ENCODE measurements at places on chromosomes 5 and 9.
A peak's percentile ranks its signal among the peaks of the same experiment; 100 is the strongest.

DNA sequence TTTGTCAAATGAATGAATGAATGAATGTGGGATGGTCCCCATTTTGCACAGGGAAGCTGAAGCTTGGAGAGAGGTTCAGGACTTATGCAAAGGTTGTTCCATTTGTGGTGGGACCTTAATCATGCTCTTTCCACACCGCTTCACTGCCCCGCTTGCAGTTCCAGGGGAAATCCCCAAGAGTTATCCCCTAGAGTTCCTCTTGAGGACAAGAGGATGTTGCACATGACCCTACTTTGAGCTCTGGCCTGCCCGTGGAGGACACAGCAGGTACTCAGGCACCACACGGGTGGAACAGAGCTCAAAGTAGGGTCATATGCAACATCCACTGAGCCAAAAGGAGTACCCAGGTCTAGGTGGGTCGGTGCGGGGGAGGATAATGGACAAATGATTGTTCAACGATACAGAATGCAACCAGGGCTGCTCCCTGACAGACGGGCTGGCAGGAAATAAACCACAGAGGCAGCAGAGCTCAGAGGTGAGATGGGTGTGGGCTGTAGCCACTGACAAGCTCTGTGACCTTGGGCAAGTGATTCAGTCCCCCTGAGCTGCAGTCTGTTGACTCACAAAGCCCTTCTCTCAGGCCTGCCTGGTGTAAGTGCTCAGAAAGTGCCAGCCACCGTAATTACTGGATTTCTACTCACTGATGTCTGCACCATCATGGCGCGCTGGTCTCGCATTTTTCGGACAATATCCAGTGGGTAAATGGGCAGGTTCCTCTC is 60.3 kb upstream of the EPB41L4B start:
- no peak for DNase-seq

DNA sequence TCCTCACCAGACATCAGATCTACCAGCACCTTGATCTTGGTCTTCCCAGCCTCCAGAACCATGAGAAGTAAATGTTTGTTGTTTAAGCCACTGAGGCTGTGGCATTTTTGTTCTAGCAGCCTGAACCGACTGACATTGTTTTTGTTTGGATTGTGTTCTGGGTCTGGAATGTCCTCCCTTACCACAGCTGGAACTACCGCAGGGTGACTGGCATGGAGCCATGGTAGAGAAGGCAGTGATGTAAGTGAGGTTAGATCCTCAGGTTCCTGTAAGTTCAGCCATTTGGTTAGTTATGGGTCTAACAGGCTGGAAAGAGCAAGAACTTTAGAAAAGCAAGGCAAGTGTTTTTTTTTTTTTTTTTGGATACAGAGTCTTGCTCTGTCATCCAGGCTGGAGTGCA is 209.3 kb downstream of the DAB2IP start:
- peak; percentile 80 for DNase-seq

DNA sequence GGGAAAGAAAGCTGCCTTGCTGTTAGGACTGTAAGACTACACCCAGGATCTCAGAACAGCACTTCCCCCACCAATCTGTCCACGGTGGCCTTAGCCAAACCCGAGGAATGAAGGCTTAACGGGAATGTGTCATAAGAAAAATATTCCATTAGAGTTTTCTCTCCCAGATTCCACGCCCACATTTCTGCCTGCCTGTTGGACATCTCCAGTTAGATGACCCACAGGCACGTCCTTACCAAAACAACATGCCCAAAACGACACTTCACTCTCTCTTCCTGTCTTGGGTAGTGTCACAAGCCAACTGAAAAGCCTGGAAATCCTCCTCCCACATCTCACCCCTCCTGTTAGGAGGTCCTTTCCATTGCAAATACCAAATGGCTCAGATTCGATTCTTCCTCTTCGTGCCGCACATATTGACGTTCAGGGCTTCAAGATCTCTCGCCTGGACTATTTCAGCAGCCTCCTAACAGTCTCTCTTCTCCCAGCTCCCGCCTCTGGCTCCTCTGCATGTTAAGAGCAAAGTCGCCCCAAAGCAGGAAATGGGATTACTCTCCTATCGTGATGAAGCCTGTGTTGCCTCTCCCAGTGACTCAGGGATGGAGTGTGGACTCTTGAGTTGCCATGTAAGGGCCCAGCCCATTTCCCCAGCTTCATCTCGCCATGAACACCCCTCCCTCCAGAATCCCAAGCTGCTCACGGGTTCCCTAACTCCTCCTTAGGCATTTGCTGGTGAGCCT is 159.3 kb downstream of the NR3C1 start:
- peak; percentile 86 for DNase-seq

DNA sequence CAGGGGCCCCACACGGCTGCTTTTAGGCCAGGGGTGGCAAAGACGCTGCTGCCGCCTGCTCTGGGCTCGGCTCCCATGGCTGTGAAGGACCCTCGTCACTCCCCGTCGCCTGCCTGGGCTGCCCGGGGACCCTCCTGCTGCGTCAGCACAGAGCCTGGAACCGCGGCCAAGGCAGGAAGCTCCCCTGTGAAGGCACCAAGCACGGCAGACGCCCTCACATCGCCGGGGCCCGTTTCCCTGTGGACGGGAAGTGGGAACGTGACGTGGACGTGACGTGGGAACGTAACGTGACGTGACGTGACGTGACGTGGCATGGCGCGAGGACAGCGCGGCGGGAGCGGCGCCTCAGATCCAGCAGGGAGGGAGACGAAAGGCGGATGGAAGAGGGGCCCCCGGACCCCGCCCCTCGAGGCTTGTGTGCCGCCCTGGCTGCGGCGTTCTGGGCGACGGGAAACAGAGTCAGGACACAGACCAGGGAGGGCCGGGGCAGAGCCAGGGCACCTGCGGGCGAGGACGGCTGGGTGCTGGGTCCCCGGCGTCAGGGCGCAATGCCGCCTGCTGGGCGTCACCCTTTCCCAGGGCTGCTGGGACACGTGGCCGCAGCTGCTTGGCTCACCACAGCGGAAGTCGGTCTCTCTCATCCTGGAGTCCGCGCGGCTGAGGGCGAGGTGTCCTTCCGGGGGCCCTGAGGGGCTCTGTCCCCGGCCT is 53.1 kb downstream of the MRPL36 start:
- DNase-seq = no peak

- no peak for DNase-seq
These were observed 7.6 kb upstream of the ALDH1A1 start for GRCh38 chr9:72960446-72960845.

DNA sequence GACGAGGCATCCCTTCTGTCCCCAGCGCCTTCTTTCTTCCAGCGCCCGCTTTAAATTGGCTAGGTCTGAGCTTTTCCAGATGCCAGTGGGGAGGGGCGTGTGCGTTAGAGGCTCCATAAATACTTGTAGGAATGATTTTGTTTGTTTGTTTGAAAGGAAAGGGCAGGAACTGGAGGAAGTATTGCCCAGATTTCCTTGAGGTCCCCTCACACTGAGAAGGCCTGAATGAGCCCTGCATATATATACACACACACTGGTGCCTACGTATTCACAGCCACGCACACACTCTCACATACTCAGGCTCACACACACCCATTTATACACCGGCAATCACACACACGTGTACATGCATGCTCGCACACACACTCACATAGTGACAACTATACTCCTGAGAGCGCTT is 1.0 kb upstream of the SLIT3 start:
- no peak for DNase-seq

DNA sequence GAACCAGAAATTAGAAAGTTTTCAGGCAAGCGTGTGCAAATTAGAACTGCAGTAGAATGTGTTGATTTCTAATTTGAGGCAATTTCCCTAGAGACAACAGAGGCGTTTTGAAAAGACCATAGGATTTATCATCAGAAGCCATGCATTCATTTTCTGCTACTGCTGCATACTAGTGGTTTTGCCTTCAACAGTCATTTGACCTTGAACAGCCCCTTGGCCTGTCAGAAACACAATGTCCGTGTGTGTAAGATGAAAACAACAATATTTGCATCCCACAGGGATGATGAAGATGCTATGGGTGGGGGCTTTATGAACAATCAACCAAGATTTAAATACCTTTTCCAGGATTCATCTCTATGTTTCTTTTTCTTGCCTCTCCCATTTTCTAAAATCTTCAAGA is 73.7 kb downstream of the PDE4D start:
- no peak for DNase-seq

- no peak for DNase-seq
These were observed 203.4 kb upstream of the PRR16 start for GRCh38 chr5:120260651-120261050.

DNA sequence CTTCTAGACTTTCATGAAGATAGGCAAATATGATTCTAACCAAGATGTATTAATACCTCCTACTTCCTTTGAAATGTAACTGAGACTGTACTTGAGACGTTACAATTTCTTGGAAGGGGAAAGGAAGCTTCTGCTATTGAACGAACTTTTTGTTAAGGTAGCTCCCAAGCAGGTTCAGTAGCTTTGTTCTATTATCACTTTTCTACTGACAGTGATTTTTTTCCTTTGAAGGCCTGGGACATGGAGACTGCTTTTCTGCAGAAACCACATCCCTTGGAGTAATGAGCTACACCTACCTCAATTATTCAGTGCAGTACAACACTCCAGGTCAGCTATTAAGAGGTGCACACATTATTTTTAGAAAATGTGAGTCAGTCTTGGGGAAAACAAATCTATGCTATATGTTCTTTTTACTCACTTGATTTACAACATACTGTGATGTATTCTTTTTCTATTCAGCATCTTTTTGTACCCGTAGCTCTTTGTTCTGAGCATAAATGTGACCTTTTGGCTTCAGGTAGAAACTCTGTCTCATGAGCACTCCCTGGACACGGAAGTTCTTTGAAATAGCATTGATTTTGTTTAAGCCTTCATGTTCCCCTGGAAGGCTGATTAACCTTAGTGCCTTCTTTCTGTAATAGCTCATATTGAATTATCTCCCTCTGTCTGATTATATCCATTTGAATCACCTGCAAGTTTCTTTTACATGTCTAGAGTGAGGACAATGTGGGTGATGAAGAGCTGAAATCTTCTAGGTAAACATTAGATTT is 56.5 kb upstream of the CDKN2B start:
- DNase-seq = no peak

DNA sequence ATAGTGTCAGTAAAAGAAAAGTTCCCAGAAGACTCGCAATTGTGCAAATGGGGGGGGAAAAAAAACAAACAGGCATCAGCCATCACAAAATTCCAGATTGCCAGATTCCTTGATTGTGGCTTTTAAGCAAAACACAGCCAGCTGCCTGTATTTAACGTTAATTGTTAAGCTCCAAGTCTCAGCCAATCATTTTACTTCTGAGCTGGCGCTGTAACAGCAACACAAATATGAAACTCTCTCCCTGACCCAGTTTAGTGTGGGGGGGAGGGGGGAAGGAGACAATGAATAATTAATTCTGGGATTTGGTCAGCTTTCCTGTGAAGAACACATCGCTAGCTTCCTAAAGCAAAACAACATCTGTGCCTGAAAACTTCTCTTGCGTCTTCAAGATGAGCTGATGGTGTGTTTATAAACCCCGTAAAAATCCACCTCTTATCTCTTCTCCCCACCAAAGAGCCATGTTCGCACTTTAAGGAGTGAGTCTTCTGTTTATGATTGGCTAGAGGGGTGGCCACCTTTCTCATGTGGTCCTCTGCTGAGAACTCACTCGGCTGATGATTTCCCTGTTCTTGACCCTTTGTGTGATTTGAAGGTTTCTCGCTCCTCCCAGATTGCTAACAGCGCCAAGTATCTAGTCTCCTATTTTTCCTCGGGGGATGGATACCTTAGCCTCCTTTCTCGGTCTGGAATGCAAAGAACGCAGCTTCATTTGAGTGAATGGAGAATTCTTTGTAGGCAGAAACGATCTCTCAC is 160.2 kb upstream of the DAPK1 start:
- DNase-seq = no peak

DNA sequence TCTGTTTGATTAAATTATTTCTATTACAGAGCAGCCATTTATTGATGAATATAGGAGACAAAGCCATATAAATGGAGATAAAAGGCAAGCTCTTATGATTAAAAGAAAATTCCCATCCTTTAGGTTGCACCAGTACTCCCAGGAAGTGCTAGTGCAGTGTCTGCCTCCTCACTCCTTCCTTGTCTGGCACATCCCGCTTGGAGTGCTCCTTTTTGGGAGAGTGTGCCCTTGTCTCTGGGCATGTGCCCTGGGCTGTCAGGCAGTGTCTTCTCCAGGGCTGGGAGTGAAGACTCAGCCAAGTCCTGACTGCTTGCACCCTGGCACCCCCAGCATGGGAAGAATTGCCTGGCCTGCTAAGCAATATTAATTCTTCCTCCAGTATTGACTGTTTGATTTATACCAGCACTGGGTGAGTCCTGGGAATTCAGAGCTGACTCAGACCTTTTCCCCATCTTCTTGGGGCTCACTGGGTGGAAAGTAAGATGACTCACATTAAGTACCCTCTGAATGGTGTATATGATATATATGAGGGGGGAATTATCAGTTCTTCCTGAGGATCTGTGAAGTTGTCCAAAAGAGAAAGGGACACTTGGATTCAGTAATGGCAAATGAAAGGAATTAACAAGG is 62.1 kb downstream of the ZSWIM6 start:
- DNase-seq = no peak

- no peak for DNase-seq
These were observed 548.6 kb downstream of the CSNK1G3 start for GRCh38 chr5:124060413-124061067.

- no peak for DNase-seq
These were observed 43.0 kb downstream of the TBCA start for GRCh38 chr5:77733130-77733529.

- DNase-seq = no peak
These were observed 16.3 kb upstream of the NANS start for GRCh38 chr9:98040212-98040611.

DNA sequence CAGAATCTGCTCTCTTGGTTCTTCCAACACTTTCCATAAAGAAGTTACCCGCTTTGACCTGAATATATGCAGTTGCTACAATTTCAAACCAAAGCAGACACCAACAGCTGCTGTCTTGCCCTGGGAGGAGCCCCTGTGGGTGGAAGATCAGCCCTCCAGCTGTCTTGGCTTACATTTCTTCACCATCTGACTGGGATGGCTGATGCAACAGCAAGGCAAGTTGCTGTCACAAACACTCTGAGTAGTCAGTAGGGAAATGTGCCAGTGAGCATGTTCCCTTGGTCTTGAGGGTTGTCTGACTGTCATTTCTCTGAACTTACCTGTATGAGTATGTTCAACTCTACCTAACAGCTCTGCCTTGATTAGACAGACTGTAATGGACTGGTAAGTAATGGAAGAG is 152.9 kb downstream of the SGCD start:
- DNase-seq = no peak

DNA sequence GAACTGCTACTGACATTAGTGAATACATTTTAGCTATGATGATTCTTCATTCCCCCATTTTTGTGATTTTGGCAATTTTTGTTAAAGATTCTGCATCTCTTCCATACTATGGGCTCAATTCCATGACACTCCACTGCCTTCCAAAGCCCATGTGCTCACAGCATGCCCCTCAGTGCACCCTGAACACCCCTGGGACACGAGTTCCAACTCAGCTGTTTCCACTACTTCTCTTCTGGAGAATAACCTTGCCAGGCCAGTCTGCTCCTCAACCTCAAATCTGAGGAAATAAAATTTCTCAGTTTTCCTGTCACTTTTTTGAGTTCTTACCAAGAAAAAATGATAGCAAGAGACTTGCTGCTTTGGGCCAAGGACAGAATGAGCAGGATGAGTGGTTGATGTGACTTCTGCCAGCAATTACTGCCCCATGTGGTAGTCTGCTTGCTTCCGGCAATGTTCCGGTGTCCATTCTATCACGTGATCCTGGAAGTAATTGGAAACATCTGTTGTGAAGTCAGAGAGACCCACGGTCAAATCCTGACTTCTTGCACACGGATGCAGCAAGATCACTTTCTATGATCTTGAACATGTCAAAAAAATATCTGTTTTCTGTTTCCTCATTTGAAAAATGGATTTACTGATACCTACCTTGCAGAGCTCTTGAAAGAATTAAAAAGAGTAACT is 58.3 kb downstream of the EGFLAM start:
- DNase-seq = no peak

GRCh38 chr9:76374783-76375559 is 19.3 kb downstream of the RFK start:
- peak; percentile 69 for DNase-seq

Measured in hepatic stellate cell (primary cell).